ENCODE measurements at places on chromosomes 11 and 22.
A peak's percentile ranks its signal among the peaks of the same experiment; 100 is the strongest.

DNA sequence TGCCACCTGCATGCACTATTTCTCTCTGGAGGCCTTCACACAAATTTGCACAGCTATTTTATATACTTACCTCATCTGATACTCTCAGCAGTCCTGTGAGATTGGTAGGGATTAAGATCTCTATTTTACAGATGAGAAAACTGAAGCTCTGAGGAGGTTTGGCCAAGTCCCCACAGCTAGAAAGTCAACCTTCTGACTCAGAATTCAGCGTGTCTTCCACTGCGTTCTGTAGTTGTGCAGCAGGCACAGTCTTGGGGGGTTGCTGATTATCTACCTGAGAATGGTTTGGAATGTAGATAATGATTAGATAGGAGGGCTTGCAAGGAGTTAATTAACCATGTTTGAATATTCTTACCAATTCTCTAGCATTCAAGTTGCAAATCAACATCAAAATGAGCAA is 2.5 kb upstream of the SORL1 start:
- no peak for DNase-seq

GRCh38 chr11:108663154-108663877 is 1.6 kb upstream of the DDX10 start:
- no peak for DNase-seq

DNA sequence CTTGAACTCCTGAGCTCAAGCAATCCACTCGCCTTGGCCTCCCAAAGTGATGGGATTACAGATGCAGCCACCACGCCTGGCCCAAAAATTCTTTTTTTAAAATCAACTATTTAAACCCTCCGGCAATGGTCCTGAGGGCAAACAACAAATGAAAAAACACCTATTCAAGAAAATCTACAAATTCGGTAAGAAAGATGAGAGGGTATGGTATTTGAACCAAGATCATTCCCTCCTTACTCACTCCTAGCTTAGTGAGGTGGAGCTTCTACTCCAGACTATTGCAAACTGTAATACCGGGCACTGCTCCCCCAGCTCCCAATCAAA is 2.1 kb downstream of the NF2 start:
- DNase-seq: no peak

- no peak for DNase-seq
Observed at GRCh38 chr11:72643547-72643946, 30.7 kb downstream of the PDE2A start.

DNA sequence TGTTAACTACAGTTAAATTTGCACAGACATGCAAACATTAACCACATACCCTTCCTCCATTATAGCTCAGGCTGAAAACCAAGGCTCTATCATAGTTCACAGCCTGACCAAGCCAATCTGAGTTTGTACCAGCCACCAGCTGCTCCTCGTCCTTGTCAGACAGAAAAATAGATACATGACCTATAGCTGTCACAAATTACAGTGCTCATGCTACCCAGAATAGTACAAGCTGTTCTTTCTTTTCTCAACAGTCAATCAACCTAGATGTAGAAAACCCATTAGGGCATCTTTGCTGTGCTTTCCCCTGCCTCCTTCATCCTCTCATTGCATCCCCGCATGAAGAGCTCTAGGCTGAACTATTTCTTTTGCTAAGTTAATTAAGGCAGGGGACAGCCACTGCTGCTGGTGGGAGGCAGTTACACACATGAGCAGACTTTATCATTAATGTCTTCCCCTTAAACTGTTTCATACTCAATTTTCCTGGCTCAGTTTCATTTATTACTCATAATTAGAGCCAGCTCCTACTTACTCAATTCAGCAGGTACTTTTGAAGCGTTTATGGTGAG is 148.3 kb downstream of the TRPC6 start:
- DNase-seq: no peak

DNA sequence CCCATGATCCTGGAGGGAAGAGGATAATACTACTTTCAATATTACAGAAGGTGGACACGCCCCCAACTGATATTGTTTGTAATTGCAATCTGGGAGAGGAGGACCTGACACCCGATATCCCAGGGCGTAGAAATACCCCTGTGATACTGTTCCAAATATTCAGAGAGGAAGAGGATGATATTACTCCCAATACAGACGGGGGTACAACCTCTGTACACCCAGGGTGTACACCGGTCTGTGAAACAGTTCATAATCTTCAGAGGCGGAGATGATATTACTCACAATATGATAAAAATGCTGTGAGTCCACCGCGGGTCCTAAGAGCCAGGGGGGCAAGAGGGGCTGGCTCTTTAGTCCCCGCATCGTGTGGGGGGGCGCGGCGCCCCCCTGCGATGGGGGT is 57.2 kb upstream of the ALDH3B2 start:
- DNase-seq: no peak

DNA sequence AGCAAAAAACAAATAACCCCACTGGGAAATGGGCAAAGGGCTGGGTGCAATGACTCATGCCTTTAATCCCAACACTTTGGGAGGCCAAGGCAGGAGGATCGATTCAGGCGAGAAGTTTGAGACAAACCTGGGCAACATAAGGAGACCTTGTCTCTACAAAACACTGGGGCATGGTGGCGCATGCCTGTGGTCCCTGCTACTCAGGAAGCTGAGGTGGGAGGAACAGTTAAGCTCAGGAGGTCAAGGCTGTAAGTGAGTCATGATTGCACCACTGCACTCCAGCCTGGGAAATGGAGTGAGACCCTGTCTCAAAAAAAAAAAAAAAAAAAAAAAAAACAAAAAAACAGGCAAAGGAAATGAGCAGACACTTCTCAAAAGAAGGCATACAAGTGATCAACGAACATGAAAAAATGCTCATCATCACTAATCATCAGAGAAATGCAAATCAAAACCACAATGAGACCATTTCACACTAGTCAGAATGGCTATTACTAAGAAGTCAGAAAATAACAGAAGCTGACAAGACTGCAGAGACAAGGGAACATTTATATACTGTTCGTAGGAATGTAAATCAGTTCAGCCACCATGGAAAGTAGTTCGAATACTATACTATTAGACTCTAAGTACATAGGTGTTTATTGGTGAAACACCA is 48.2 kb upstream of the SMCO4 start:
- DNase-seq: no peak

- no peak for DNase-seq
Observed at GRCh38 chr22:30655532-30655931, 12.1 kb downstream of the DUSP18 start.

- DNase-seq: no peak
Observed at GRCh38 chr11:59053387-59053786, 32.7 kb upstream of the GLYATL1B start.

DNA sequence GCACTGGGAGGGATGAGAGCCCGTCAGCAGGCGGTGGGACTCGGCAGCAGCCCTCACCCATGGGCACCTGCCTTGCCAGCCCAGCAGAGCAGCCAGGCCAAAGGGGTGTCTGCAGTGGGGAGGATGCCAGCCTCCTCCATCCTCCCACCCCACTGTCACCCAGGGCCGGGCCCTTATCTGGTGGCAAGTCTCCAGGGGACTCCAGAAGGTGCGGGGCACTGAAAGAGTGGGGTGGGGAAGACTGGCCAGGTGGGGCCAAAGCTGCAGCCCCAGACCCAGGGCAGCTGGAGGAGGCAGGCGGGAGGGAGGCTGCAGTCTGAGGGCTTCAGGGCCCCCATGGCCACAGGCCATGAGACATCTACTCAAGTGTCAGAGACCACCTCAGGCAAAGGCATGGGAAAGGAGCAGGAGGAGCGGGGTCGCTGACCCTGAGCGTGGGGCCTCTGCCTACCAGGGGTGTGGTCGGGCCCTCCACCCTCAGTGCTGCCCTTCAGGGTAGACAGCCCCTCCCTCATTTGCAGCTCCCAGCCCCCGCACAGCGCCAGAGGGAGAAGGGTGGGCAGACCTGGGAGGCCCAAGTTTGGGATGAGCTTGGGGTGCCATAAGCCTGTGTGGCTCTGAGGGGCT is 3.5 kb downstream of the DGCR6L start:
- DNase-seq: peak; percentile 19

DNA sequence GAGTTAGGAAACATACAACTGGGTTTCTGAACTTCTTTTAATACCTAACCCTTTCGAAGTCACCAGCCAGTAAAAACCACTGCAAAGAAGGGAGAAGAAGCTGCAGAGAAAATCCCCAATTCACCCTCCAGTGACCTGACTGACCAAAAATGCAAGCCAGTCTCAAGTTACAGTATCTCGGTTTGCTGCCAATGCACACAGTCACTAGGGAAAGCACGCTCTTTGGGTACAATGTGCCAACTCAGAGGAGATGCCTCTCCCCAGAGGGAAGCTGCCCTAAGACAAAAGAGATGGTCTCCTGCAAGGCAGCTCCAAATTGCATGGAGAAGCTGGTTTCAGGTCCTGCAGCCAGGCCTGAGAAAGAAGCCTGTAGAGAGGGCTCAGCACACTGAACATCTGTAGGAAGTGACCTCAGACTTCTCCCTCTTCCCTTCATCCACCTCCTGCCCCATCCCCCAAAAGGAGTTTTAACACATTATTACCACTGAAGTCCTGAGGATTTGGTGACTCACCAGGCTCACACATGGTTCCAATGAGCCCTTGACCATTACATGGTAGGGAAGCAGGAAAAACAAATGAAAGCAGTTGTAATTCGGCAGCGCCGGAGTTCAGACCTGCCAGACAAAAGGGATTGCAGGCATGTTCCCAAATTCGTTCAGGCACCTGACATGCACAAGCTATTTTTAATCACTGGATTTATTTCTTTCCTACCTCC is 90.1 kb downstream of the ETS1 start:
- DNase-seq: peak; percentile 86

DNA sequence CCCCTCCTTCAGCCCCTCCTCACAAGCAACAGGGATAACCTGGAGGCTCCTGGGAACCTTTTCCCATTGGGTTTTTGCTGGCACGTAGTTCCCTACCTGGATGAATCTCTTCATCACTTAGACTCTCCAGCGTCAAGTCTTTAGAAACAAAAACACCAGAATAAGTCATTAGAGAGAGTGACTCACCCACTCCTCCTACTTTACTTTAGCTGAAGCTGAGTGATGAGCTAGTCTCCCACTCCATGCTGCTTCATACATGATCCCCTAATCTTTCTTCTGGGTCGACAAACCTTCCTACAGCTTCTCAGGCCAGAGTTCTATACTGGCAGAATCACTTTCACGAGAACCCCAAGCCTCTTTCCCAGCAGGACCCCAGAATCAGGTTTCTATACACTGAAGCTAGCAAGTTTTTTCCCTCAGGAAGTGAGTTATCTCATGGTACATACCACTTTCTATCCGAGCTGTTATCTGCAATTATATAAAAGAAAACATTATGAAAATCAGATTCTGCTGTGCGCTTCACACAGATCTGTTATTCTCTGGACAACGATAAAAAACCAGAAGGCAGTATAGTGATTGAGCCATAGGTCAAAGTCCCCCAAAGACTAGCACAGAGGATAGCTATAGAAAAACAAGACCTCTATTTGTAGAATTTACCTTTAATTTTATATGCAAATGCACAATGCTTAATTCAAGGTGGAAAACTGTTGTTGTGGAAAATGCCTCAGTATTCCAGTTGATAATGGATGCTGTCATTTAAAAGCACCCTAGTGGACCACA is 18.7 kb downstream of the DRICH1 start:
- no peak for DNase-seq

DNA sequence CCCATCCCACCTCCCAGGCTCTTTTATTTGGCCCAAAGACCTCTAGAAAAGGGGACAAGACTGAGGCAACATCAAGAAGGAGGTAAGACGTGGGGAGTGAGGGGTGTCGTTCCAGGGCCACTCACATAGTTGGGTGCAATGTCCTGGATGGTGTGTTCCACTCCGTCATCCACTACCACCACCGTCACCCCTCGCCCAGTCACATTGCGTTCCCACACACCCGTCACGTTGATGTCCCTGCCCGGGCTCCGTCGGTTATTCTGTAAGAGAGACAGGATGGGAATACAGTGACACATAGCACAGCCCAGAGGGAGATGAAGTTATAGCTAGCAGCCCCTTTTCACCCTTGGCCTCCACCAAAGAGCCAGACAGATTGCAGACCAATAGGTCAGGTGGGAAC is 3.8 kb downstream of the PCSK7 start:
- no peak for DNase-seq

- DNase-seq: no peak
Observed at GRCh38 chr22:24937114-24937513, 9.4 kb downstream of the LHFPL7 start.

DNA sequence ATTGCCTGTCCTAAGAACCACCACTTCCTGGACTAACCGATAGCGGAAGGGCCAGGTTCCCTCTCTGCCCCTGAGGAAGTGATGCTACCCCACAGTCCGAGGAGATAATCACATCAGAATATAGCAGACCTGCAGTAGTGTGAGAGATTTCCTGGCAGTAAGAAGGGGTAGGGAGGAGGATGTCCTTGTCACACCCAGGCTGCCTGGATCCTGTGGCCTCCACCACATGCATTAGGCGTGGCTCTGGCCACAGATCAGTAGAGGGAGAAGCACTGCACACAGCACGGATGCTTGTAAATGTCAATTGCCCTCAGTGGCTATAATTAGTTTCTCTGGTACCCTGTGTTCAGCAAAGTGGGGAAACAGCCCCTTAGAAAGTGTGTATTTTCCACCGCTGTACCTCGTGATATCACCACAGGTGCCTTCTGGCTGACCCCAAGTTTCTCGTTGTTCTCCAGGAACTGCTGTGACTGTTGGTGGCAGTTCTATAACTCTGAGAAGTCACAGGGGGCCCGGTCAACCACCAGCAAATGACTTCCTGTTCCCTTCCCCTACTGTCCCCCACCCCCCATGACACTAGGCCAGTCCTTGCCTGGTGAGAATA is 61.8 kb downstream of the UBASH3B start:
- no peak for DNase-seq

DNA sequence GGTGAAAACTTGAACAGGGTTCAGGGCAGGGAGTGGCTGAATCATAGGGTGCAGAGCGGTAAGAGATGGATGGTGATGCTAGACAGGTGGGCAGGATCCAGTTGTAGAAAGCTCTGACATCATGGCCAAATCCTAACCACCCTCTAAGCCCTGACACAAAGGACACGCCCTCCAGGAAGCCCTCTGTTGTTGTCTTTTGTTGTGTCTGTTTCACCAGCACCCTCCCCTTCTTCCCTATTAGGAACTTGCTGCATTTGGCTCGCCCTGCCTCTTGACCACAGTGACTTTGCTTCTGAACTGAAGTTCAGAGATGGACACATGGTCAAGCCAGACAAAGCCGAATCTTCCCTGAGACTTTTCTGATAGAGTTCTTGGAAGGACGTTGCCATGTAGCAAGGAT is 14.2 kb upstream of the APOL6 start:
- DNase-seq: no peak

All from right forelimb (tissue), 1 donor.